A549 (cell line): ENCODE measurements at places on chromosomes 3 and 15. TPM values are rescaled to one million over a fixed set of nuclear protein-coding genes. Genes with fewer than 3 reads are reported as not detected.

DNA sequence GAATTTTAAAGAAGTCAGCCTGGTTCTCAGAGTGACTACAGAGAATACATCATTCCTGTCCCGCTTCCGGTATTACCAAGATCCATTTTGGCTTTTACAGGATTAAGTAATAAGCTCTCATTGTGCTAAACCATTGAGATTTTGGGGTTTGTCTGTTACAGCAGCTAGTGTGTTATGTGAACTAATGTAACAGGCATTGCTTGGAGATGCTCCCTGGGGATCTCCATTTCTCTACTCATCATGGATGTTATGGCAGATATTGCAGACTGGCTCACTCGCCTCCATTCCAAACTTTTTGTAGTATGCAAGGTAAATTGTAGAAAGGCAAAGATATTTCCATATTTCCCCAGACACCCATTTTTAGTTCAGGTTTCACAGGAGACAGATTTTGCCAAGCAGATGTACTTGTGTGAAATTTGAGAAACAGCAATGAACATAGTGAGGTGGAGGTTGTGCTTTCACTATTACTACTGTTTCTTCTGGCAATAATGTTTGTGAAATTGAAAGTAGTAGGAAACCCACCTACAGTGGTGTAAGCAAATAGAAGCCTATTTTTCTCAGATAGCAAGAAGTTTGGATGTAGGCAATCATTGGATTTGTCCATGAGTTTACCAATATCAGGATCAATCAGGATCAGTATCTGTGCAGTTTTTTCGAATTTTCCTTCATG, 177.1 kb upstream of the GALNT15 start:
- no peak for DNase-seq

DNA sequence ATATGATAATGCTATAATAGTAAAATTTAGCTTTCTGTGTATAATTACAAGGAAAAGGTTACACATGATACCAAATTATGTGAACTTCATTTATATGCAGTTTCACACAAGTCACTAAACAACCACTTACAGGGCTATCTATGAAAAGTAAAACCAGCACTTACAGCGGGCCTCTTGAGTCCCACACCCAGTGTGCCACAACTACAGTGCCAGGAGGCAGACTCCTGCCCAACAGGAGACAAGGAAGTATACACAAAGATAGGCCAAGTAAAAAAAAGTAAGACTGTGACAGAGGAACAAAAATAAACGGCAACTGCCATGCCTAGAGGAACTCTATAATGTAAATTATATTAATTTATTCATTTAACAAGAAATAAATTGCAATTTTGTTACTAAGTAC, 53.4 kb upstream of the NEK10 start:
- DNase-seq: no peak

- peak; percentile 22 for DNase-seq
Observed at GRCh38 chr15:70974004-70974832, 81.6 kb downstream of the LRRC49 start.

DNA sequence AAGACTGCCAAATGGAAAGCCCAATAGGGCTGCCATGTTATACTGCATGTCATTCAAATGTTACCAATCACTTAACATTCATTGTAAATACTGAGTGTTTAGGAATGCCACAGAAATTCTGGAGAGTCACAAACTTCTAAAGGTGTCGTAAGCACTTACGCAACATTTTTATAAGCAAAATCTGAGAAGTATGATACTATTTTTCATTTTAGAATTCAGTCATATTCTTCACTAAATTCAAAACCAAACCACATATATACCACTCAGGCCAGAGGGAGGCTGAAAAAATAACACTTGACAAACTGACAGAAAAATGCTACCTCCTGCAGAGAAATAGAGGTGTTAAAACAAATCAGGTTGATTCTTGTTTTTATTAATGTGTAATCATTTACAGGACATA, 89.8 kb downstream of the THBS1 start:
- no peak for DNase-seq

GRCh38 chr3:170327040-170327808, 30.3 kb upstream of the SKIL start:
- no peak for DNase-seq

DNA sequence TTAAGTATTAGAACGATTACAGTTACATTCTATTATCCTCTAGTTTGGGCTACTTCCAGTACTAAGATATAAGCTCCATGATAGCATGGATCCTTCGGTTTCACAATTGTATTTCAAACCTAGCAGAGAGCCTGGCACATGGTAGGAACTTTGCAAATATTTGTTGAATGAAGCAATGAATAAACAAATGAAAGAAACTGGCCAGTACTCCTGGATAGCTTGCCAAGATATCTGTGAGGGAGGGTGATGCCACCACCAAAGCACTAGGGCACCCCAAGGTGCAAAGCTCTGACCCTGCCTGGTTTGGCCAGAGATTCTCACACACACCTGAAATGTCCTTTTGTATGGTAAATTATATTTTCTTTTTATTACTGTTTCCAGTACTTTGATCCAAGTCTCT, 44.3 kb upstream of the PLAAT1 start:
- no peak for DNase-seq

DNA sequence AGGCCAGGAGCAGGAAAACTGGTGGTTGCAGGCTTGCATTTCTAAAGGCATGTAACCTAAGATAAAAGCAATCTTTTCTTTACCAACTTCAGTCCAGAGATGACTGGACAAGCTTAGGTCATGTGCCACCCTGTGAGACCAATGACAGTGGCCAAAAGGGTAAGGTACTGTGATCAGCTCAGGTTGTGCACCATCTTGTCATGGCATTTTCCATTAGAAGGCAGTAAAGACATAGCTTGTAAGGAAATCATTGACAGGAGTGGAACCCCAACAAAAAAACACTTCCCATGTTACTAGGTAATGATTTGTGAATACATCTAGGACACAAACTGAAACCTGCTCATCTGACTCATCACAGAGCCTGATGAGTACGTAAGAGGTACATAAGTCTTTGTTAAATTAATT, 35.2 kb downstream of the SSR3 start:
- no peak for DNase-seq

- no peak for DNase-seq
Observed at GRCh38 chr3:27661797-27662196, 60.3 kb downstream of the EOMES start.

DNA sequence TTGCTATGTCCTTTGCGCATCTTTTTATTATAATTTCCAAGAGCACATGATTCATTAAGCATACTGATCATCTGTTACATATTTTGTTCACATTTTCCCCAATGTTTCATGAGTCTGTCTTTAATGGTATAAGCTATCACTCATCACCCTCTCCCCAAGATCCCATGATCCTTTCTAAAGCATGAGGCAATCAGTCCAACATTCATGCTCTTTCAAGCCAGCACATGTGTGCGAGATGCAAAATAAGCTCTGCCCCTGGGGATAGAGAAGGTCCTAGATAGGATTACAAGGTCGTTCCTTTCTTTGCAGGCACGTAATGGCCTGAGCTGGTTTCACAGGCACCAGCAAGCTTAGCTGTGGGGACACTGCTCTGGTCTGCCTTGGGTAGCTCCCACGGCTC, 32.2 kb upstream of the B3GNT5 start:
- no peak for DNase-seq

GRCh38 chr15:93985925-93986324, 245.4 kb upstream of the MCTP2 start:
- no peak for DNase-seq

Gene SAMD7
- polyA plus RNA-seq: not detected in 3 replicates

Gene PTPRG
- polyA plus RNA-seq: 4.7 to 5.4 TPM (median 4.8 TPM) in 3 replicates

Gene PLS1
- polyA plus RNA-seq: 18.0 to 18.5 TPM (median 18.3 TPM) in 3 replicates

Gene CKMT1A
- 1.5 to 2.9 TPM (median 1.6 TPM) in 3 replicates for polyA plus RNA-seq

Gene MORC1
- polyA plus RNA-seq: not detected in 3 replicates
